ENCODE measurements at places on chromosomes 11 and 22.

DNA sequence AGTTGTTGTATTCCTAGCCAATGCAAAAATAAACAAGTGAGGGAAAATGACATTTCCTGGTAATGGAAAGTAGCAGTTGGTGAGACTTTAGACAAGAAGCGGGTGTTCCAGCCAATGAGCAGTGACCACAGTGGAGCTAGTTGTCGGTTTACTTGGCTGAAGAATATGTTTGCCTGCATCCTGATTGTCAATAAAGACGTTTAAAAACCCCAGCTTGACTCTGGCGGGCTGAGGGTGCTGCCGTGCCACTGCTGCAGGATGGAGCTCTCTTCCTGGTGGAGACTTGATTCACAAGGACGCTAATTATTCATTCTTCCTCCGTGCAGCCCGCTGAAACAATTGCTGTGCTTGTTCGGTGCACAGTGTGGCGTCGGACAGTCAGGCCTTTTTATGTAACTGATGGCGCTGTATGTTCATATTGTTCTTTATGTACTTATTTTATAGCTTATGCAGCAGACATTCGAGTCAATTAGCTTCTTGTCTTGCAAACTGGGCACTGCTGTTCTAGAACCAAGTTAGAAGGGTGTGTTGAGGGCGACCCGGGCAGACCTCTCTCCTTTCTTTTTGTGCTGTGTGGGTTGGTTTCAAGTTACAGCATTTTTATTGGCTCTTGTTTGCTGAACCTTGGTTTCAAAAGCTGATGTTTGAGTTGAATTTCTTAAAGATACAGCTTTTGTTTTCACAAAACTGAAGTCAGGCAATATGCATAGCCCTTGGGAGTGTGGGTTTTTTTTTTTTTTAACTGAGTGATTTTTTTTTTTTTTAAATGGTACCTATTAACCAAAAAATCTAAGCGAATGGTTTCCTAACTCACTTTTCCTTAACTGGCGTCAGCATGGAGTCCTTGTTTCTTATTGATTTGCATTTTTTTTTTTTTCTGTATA lies 153.9 kb downstream of the TEAD1 start:
- peak; percentile 68 for DNase-seq

- no peak for DNase-seq
Observed at GRCh38 chr11:35174666-35175065, 35.7 kb downstream of the CD44 start.

DNA sequence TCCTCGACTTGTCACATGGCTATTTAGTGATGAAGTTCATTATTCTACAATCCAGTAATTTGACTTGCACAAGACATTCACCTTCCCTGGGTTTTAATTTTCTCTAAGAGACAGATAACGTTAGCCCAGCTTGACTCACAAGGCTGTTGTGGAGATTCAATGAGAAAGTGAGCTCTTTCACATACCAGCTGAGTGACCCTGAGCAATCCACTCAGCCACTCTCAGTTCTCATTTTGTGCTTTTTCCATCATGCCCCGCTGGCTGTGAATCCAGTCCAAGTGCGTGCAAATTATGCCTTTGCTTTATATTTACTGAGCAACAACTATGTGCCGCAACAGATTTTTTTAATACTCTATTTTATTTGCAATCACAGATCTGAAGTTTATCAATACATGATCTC lies 176.5 kb downstream of the LARGE1 start:
- DNase-seq: no peak

- no peak for DNase-seq
Observed at GRCh38 chr11:60910281-60910687, 3.7 kb upstream of the TMEM109 start.

DNA sequence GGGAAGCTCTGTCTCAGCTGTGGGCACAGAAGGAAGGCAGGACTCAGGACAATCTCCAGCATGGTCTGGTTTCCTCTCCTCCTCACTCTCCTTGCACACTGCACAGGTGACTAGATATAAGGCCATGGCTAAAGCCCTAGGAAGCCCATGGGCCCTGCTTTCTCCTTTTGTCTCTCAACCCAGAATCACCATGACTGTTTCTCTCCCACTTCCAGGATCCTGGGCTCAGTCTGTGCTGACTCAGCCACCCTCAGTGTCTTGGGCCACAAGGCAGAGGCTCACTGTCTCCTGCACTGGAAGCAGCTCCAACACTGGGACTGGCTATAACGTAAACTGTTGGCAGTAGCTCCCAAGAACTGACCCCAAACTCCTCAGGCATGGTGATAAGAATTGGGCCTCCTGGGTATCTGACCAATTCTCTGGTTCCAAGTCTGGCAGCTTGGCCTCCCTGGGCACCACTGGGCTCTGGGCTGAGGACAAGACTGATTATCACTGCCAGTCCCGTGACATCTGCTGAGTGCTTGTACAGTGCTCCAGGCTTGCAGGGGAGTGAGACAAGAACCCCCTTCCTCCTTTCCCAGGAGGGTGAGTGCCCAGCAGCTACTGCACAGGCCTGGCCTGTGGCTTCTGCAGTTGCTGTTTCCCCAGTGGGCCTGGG lies 104.0 kb upstream of the TOP3B start:
- no peak for DNase-seq

- no peak for DNase-seq
Observed at GRCh38 chr22:20434264-20434751, 3.3 kb downstream of the SCARF2 start.

DNA sequence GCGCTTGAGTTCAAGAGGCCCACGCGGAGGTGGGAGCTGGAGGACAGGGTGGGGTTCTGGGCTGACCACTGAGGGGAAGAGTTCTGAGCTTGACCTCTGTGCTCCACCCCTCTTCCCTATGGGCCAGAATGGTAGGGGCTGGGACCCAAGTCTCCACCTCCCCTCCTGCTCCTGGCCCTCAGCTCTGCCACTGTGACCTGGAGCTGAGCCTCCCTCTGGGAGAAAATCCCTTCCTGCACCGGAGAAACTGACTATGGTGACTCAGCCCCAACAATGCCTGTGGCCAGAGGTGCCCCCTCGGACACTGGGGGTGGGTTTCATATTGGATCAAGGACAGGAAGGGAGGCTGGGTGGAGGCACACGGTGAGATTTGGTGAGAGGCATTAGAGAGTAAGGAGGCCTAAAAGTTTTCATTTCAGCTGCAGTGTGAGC lies 23.0 kb downstream of the RELT start:
- no peak for DNase-seq

DNA sequence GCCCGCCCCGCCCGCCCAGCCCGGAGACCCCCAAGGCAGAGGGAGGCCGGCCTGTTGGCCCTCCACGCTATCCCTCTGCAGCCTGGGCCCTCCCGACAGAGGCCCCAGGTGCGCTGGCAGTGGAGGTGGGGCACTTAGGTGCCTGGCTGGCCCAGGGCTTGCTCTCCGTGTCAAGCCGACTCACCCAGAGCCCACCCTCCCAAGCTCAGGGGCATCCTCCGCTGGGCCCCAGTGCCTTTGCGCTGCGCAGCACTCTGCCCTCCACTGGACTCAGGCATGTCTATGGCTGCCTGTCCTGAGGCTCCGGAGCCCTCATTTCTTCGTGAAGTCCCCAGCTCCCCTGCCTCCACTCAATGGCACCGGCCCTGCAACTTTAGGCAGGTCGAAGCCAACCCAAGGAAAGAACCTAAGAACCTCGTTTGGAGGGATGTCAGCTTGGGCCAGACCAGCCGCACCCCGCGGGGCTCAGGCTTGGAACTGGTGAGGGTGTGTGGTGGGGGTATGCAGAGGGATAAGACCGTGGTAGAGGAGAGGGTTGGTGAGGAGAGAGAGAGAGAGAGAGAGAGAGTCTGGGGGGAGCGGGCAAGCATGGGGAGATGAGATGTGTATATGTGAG lies 6.1 kb downstream of the SMIM45 start:
- no peak for DNase-seq

GRCh38 chr11:2441171-2441570 lies 3.1 kb downstream of the TRPM5 start:
- no peak for DNase-seq

- DNase-seq: no peak
Observed at GRCh38 chr22:30304495-30305244, 15.4 kb upstream of the CASTOR1 start.

DNA sequence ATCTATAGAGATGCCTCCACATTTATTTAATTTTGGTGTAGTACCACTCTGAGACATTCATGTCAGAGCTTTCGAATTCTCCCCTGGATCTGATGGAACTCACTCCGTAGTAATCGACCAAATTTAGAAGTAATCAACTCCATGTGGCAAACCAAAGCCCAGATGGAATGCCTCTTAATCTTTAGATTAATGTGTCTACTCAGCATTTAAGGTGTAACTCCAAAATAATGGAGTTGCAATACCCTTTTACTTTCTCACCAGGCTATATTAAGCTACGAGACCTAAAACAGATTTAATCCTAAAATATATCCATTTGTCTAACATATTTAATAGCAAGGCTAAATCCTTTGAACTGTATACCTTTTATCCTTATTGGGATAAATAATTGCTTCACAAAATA lies 473.3 kb downstream of the CNTN5 start:
- DNase-seq: no peak

DNA sequence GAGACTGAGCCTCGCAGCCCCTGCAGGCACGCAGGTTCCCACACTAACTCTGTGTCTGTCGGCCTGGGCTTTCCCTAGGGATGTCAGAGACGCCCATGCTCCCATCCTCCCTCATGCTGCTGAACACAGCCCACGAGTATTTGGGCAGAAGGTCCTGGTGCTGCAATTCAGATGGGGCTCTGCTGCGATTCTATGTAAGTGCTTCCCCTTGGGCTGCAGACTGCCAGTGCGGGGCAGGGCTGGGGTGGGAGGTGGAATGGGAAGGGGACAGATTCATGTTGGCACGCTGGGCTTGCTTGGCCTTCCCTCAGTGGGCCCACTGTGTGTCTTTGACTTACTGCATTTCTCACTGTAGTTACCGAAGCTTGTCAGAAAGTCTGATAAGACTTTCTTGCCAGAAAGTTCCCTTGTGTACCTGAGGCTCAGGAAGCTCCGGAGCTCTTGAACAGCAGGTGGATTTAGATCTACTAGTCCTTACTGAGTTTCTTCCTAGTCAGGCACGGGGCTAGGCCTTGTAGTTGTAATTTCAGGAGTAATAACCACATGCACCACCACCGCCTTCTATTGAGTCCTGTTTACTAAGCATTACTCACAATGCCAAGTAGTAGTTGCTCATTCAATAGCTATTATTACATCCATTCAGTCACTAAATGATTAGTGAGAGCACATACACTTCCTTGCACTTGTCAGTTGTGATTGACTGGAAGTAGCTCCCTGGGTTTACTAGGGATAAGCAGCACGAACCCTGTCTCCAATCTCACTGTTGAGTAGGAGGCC lies 65.2 kb downstream of the CABIN1 start:
- no peak for DNase-seq

DNA sequence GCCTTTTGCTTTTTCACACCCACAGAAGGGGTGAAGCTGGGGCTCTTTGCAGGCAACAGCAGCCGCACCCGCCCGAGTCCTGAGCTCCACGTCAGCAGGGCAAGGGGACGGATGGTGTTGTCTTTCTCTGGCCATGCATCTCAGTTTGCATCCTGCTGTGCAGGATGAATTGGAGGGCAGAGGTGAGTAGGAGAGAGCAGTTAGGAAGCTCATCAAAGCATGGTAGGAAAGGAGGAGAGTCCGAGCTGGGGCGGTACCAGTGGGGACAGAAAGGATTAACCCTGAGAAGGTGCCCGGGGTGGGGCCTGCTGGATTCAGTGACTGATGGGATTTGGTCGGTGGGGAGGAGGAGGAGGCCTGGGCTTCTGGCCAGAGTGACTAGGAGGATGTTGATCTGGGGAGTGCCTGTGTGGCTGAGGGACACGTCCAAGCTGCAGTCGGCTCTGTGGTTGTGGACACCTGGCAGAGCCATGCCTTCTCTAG lies 14.6 kb downstream of the FAM83F start:
- peak; percentile 75 for DNase-seq

DNA sequence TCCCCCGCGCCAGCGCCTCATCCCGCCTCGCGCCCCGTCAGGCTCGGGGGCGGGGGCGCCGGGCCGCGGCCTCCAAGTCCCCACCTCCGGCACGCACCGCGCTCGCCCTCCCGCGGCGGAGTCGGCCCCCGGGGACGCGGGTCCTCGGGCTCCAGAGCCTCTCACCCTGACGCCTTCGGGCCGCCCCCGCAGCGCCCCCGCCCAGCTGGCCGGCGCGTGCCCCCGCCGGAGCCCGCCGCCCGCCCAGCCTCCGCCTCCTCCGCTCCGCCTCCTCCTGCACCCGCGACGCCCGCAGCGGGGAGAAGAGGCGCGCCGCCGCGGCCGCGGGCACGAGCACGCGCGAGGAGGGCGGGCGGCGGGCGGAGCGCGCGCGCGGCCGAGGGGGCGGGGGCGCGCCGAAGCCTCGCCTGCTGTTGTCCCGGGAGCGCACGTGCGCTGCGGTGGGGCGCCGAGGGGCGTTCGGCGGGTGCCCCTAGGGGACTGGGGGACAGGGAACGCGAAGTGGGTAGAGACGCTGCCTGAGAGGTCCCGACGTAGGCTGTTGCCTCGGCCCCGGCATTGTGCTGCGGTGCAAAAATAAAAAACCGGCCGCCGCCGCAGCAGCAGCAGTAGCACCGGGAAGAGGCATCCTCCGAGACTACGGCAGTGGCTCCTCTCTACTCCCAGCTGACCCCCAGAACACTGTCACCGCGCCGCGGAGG lies 87.4 kb upstream of the ARHGAP32 start:
- peak; percentile 92 for DNase-seq

GRCh38 chr11:10410106-10410843 lies 44.8 kb upstream of the AMPD3 start:
- no peak for DNase-seq

- peak; percentile 35 for DNase-seq
Observed at GRCh38 chr11:3123761-3124733, 41.1 kb downstream of the OSBPL5 start.

DNA sequence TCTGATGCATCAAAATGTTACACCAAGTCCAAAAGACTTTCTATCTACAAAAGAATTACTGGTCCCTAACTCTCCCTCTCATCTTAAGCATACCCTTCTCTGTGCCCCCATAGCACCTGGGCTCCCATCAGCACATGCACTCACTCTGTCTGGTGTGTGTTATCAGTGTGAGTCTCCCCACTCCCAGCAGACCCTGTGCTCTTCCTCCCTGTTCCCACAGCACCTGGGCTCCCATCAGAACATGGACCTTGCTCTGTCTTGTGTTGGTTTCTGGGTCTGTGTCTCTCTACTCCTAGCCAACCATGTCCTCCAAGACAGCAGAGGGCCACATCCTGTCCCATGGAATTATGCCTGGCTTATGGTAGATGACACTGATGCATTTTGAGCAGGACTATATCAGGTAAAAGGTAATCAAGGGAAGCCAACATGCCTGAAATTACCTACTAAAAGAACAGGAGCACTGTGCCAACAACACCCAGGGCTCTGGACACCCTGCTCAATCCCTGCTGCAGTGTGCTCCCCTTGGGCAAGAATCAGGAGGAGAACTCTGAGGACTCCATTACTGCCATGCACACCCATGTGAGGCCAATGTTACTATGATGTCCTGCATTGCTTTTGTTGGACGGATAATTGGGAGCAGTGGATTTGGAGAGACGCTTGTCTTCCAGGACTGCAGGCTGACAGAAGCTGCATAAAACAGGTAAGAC lies 34.3 kb downstream of the GAB4 start:
- no peak for DNase-seq

DNA sequence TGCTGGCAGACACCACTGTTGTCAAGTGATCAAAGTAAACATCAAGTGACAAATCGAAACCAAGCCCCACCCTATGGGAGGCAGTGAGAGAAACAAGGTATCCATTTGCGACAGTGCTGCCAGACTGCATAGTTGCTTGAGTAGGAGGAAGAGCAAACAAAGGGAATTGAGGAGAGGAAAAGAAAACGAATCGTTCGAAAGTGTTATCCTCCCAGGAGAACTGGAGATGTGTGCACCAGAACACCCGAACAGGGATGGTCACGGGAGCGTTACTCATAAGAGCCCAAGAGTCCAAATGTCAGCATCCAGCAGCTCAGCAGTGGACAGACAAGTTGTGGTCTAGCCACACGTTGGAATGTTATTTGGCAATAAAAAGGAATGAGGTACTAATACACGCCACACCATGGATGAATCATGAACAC lies 58.4 kb upstream of the NUP50 start:
- DNase-seq: no peak
